ENCODE measurements at places on chromosomes 7 and 10.

- no peak for DNase-seq
Measured at GRCh38 chr7:80498481-80499349, 13.1 kb downstream of the GNAT3 start.

DNA sequence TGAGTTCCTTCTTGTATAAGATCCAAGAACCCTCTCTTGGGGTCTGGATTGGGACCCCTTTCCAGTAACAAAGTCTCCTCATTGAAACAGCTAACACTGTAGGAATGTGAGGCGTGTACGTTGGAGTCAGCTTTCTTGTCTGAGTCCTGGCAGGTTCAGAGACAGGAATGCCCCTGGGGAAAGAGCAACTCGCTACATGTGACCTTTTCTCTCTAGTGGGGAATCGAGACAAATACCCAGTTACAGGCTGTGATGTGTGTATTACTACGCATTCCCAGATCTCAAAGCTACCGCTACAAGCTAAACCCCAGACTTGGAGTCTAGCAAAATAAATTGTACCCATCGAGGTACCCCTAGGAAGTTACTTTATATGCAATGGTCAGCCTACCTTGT, 85.6 kb upstream of the FRMD4A start:
- DNase-seq = no peak

- DNase-seq = no peak
Measured at GRCh38 chr7:113801751-113802150, 117.1 kb downstream of the PPP1R3A start.

DNA sequence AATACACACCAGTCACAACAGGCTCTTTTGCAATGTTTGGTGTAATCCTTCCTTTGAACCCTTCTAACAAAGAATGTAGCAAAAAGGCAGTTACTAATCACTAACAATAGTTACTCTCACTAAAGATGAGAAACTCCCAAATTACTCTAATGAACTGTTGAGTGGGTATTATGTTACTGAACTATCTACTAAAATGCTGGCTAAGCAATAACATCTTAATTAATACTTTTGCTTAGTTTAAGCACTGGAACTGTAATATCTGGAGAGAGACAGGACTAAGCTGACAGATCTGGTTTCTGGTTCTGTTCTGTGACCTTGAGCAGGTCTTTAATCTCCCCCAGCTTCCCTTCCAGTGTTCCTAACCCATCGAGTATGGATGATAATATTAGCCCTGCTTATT, 241.7 kb downstream of the CHCHD3 start:
- no peak for DNase-seq

DNA sequence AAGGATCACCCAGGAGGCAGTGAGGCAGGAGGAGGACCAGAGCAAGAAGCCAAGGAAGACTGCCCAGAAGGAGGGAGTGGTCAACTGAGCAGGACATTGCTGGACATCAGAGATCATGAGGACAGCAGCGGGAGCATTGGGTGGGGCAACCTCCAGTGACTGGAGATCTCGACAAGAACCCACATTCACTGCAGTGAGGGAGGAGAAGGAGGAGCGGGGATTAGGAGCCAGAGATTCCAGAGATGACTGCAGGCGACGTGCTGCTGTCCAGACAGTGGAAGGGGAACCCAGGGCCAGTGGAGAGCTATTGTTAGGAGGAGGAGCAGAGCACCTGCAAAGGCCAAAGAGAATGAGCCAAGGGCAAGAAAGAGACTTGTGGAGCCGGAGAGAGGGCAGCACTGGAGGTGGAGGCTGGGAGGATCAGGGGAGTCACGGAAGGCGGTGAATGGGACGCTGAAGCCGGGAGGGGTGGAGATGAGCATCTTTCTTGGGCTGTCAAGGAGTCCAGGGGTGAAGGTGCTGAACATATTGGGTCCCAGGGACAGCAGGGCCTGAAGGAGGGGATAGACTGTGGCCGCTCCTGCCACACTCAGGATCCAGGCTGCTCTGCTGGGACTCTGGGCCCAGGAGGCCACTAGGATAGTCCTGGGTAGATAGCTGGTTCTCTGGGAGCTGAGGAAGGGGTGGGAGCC, 140.1 kb upstream of the UNC5B start:
- no peak for DNase-seq

DNA sequence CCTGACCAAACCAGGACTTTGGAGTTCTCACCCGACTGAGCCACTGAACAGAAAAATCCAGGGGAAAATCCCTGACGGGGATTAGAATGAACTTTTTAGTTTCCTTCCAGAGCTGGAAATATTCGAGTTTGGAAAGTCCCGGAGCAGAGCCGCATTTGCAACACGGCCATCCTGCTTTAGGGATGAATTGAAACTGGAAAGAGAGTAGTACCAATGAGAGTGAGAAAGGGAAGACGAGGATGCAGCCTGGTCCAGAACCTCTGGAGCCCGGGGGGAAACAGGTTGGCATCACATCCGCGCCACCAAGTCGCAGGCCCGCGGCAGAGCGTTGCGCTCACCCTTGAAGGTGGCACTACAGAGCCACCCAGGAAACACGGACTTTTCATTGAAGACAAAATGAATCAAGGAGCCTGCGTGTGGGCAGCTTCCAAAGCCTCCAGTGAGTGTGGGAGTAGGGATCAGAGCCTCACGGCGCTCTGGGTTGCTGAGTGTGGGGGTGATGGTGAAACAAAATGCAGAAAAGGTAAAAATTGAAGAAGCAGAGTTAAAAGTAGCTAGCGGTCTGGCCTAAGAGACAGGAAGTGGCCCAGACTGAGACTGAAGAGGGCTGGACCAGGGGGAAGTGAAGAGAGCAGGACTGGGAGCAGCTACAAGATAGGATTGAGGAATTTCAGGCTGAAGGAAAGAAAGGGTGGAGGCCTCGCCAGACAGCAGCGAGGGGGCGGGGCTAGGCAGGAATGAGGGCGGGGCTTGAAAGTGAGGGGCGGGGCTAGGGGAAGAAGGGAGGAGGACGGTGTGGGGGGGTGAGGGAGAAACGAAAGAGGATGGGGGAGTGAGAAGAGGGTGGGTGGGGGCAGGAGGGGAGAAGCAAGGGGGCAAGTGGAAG, 1.8 kb downstream of the SMURF1 start:
- DNase-seq = no peak

DNA sequence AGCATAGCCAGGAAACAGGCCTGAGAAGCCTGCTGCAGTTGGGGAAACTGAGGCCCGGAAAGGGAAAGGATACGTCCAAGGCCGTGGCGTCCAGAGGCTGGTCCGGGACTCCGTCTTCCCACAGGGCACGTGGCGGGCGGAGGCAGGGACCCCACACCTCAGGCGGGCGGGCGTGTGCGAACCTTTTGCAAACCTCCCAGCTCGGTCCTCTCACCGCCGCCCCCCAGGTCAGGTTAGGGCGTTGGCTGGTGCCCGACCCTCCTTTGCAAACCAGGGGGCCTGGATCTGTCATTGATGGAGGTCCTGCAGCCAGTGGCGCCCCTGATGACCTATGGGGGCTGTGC, 19.3 kb downstream of the FAM20C start:
- DNase-seq = no peak

- no peak for DNase-seq
Measured at GRCh38 chr10:101686133-101686925, 8.6 kb downstream of the FBXW4 start.

- peak; percentile 14 for DNase-seq
Measured at GRCh38 chr7:153381275-153382040, 621.9 kb downstream of the ACTR3B start.

- peak; percentile 59 for DNase-seq
Measured at GRCh38 chr7:36291387-36292316, 98.0 kb upstream of the ANLN start.

DNA sequence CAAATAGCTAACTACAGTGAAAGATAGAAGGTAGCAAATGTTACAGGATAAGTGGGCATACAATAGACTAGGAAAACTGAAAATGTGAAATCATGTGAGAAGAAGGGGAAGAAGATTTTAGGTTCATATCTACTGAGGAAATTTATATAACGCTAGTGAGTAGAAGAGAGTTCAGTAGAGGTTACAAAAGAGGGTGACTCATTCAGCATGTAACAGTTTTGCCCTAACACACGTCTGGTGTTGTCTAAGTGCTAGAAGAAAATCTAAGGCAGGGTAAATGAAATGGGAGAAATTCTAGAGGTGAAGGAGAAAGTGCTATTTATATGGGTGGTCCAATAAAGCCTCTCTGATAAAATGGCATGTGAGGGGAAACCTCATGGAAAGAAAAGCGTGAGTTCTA, 731.4 kb upstream of the POT1 start:
- DNase-seq = no peak

- no peak for DNase-seq
Measured at GRCh38 chr7:80078159-80078731, 56.4 kb upstream of the GNAI1 start.

GRCh38 chr7:55774327-55775050, 88.1 kb downstream of the SEPTIN14 start:
- DNase-seq = peak; percentile 13

GRCh38 chr10:127570036-127570435, 20.9 kb downstream of the NPS start:
- no peak for DNase-seq

DNA sequence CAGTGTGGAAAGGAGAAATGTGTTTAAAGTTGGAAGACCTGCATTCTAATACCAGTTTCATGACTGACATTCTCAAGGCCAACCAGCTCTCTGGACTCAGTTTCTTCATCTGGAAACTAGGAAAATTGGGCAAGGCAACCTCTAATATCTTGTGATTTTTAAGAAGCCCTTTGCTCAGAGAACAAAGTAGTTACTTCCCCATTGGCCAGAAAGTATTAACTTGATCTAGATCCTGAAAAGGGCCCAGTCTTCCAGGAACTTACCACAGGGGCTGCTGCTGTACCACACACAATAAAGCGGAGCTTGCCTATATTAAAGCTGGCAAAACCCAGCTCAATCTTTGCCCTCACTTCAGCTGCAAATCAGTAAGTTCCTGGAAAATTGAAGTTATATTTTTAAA, 155.6 kb upstream of the ADO start:
- DNase-seq = no peak

- no peak for DNase-seq
Measured at GRCh38 chr7:140415361-140415760, 11.5 kb downstream of the RAB19 start.

DNA sequence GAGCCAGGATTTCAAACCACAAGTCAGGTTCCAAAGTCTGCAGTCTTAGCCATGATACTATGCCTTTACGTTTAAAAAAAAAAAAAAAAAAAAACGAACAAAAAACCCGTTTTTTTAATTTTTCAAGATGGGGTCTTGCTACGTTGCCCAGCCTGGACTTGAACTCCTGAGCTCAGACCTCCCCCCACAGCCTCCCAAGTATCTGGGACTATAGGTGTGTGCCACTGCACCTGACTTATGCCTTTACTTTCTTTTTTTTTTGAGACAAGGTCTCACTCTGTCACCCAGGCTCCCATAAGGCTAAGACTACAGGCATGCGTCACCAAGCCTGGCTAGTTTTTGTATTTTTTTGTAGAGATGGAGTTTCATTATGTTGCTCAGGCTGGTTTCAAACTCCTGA, 14.7 kb downstream of the ASNS start:
- no peak for DNase-seq

DNA sequence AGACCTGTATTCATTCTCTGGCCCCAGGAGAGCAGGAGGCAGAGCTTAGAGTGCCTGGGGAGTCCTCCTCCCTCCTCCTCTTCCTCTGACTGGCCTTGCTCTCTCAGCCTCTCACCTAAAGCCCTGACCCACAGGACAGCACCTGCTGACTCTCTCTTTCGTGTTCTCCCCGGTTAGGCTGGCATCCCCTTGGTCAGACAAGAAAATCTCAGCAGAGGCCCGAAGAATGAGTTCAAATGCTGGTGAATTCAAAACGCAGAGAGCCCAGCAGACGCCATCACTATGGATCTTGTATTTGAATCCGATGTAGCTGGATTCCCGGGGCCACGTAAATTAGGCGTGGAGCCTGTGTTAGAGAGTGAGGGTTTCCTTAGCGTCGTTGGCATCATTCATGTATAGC, 255.3 kb downstream of the KLF6 start:
- no peak for DNase-seq

- no peak for DNase-seq
Measured at GRCh38 chr10:35140727-35141126, 14.1 kb downstream of the CREM start.

- no peak for DNase-seq
Measured at GRCh38 chr7:116601426-116601825, 70.6 kb upstream of the MET start.

GRCh38 chr10:14191871-14192270, 138.9 kb downstream of the FRMD4A start:
- DNase-seq = no peak

GRCh38 chr7:111756687-111757178, 194.4 kb upstream of the IMMP2L start:
- peak; percentile 30 for DNase-seq

DNA sequence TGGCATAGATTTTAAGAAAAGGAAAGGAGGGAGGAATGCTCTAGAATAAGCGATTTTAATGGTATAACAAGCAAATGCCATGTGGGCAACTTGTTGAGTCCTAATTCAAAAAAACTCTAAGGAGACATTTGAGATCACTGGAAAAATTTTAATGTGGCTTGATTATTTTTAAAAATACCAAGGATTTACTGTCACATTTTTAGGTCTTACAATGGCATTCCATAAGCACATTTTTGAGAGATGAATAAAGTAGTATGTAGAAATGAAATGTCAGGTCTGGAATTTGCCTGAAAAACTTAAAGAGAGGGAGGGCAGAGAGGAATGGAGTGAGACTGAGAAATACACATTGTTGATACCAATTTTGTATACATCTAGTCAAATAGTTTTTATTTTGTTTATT, 20.3 kb downstream of the NCAPG2 start:
- no peak for DNase-seq

GRCh38 chr10:94194256-94194655, 168.5 kb downstream of the NOC3L start:
- no peak for DNase-seq

- no peak for DNase-seq
Measured at GRCh38 chr10:48205918-48206317, 68.6 kb downstream of the FRMPD2 start.

GRCh38 chr10:114000457-114001010, 43.1 kb upstream of the ADRB1 start:
- no peak for DNase-seq

DNA sequence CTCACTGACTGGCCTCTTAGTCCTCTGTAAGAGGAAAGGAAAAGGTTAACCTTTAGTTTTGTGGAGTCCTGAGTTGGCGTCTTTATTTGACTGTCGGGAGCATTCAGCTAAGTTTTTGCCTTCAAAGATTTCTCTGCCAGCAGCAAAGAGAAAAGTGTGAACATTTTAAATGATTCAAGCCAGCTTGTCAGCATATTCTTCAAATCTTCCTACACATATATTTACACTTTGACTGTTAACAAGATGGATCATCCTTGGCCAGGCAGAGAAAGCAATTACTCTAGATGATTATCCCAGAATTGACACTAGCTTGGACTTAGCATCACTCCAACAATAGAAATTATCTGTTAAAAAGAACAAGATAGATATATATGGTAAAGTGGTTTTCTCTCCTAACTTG, 15.8 kb upstream of the YAE1 start:
- DNase-seq = no peak

- no peak for DNase-seq
Measured at GRCh38 chr7:142436601-142437000, 178.7 kb upstream of the PRSS58 start.

GRCh38 chr7:144818511-144818910, 17.3 kb downstream of the TPK1 start:
- no peak for DNase-seq

- no peak for DNase-seq
Measured at GRCh38 chr10:12238821-12239220, 42.8 kb downstream of the CDC123 start.

Data from frontal cortex (tissue), 4 donors.